NCI-H69 (cell line): ENCODE measurements at places on chromosomes 6 and 20.
A peak's percentile ranks its signal among the peaks of the same experiment; 100 is the strongest.

DNA sequence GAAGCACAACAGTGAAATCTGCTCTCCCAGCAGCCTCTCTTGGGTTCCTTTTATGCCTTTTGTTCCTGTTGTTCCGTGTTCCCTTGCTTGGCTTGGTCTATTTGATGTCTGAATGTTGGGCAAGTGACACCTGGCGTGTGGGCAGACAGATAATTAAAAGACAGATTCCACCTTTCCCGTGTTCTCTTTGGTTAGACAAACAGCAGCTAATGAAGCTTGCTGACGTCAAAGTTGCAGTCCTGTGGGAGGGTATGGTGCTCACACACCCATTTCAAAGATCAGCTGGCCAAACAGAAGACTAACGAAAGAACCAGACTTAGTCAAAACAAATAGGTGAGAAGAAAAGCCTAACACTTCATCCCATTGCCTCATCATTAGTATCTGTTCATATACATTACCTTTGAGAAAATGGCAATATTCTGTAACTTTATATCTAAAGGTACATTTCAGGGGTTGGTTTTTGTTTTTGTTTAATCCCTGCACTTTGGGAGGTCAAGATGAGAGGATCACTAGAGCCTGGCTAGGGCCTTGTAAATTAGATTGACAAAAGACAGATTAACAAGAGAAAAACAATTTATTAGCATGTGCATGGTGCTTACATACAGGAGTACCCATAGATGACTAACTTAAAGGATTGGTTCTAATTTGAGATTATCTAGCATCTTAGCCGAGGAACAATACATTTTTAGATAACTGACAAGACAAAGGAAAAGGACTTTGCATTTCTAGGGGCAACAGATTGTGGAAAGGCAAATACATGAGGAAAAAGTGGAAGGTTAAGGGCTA lies 48.9 kb upstream of the TNFRSF21 start:
- DNase-seq = peak; percentile 85

- no peak for DNase-seq
These were observed 821 bp upstream of the TAAR5 start for GRCh38 chr6:132590362-132590761.

DNA sequence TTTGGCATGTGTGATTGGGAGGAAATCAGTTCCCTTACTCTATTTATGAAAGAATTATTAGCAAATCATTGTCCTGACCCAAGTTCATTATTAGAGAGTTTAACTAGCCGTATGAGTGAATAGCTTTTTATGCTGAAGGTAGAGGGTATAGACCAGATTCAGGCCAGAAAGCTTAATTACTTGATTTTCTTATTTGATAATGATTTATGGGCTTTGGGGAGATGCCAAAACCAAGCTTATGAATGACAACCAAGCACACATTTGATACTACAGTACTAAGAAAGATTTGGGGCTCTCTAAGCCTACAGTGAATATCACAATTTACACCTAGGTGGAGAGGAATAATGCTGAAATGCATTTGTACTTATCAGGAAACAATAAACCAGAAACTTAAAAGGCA lies 193.2 kb downstream of the ARHGAP18 start:
- DNase-seq = no peak

GRCh38 chr6:14743474-14744211 lies 502.2 kb upstream of the JARID2 start:
- DNase-seq = peak; percentile 15

GRCh38 chr6:106084989-106085691 lies 996 bp upstream of the PRDM1 start:
- peak; percentile 65 for DNase-seq

GRCh38 chr6:47248446-47248845 lies 61.3 kb downstream of the TNFRSF21 start:
- DNase-seq = peak; percentile 18

- peak; percentile 81 for DNase-seq
These were observed 677.3 kb upstream of the AGPAT4 start for GRCh38 chr6:161951126-161951525.

GRCh38 chr20:22680031-22680740 lies 95.8 kb upstream of the FOXA2 start:
- no peak for DNase-seq

DNA sequence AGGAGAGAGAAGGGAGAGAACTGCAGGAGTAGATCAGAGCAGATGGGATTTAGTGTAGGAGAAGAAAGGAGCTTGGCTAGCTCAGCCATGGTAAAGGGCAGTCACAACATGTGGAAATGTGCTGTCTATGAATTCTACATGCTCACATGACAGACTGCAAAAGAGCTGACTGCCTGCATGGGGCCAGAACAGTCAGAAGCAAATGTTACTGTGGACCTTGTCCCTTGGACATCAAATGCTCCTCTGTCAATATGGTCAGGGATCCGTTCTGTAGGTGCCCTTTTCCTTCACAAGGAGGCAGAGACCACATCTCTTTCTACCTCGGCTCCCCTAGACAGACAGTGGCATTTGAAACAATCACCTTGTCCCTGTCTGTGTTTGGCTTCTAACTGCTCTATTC lies 46.6 kb upstream of the HIVEP1 start:
- no peak for DNase-seq

DNA sequence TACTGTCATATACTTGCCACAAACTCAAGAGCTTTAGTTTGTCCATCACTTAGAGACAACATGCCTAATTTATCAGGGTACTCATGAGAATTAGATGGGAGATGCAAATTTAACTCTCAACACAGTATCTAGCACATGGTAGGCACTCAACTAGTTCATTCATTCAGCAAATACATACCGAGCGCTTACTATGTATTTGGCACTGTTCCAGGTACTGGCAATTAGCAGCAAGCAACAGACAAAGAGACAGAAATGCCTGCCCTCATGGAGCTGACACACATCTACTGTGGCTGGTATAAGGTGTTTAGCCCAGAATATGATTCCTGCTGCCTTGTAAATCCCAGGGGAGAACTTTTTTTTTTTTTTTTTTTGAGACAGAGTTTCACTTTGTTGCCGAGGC lies 4.8 kb downstream of the MICAL1 start:
- DNase-seq = no peak

DNA sequence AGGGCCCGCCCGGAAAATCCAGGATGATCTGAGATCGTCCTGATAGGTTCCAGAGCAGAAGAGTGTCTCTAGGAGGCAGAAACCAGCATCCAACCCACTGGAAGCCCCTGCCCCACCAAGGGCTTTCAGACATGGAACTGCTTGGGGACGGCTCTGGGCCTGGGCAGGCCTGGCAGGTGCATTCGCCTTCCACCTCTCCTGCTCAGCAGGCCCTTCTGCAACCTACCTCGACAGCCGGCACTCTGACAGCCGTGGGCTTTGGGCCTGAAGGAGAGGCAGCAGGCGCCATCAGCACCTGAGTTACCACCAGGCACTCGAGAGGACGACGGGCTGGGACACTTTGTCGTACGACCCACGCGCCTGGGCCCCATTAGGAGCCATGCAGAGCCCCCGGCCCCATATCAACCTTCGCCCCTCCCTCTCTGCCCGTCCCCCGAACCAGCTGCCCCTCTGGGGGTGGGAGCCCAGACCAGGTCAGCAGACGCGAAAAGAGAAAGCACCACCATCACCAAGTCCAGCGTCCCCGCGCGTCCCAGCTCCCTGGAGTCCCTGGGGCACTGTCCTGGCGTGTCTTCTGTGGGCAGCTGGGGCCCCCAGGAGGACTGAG lies 44.6 kb downstream of the KCNQ2 start:
- no peak for DNase-seq

DNA sequence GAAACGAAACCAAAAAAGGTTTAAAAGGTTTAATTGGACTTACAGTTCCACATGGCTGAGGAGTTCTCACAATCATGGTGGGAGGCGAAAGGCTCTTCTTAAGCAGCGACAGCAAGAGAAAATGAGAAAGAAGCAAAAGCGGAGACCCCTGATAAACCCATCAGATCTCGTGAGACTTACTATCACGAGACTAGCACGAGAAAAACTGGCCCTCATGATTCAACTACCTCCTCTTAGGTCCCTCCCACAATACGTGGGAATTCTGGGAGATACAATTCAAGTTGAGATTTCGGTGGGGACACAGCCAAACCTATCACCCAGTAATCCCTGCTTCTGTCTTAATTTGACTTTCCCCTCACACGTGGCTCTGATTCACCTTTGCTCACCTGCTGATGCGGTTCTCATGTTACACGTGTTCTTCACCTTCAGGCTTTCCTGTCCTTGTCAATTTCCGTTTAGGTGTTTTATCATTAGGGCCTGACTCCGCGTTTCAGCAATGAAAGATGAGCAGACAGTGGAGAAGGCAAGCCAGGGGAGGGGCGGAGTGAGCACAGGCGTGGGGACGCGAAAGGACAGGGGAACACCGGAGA lies 57.1 kb downstream of the AGPAT4 start:
- no peak for DNase-seq

DNA sequence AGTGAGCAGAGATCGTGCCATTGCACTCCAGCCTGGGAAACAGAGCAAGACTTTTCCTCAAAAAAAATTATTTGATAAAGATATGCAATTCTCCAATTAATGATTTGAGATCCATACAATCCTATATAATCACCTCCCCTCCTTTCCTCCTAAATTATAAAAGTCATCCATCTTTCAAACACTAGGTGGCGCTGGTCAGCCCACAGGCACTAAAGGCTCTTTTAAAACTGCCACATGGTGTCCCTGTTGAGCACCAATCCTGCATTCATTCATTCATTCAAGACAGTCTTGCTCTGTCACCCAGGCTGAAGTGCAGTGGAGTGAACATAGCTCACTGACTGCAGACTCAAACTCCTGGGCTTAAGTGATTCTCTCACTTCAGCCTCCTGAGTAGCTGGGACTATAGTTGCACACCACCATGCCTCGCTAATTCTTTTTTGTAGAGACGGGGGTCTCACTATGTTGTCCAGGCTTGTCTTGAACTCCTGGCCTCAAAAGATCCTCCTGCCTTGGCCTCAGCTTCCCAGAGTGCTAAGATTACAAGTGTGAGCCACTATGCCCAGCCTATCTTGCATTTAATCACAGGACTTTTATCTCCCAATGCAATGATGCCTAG lies 58.7 kb upstream of the SLC2A12 start:
- DNase-seq = peak; percentile 88
